ENCODE measurements at places on chromosomes 2 and 18.

DNA sequence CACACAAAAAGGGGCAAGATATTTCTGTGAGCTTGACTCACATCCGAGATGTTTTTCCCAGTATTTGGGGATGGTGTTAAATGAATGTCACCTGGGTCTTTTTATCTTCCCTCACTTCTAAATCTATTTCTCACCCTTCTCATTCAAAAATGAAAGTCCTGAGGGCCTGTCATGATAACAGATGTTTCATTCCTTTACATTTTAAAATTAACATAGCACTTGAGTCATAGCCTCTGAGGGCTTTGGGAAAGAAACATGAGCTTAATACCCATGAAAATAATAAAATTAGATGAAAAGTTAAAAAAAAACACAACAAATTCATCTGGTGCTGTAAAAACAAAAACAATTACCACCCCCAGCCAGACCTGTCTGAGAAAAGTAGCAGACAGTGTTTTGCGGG is 226.7 kb downstream of the HNMT start:
- DNase-seq = no peak

- DNase-seq = no peak
Measured at GRCh38 chr2:43045866-43046265, 180.5 kb downstream of the ZFP36L2 start.

GRCh38 chr2:235043762-235044500 is 92.1 kb downstream of the SH3BP4 start:
- no peak for DNase-seq

DNA sequence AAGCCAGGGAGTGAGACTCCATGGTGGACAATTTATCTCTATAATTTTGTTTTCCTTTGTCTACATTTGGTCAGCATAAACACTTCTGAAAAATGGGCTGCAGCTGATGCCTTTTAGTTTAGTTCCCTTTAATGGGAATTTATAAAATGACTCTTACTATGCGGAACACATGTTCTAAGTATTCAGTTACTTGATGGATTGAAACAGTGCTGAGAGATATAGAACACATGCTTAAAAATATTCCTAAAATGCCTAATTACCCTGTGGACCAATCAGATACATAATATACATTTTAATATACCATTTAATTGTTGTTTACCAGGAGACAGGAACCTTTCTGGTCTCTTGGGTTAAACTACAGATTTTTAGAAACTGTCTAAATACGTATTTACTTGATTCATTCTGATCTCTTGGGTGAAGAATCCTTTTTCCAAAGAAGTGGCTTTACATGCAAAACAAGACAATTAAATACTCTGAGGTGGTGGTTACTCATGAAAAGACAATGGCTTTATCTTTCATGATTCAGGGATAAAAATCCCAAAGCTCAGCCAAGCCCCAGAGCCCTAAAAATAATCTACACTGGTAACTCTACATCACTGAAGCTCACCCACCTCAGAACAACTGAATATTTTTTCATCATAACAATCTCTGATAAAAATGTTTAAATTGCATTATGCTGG is 128.1 kb upstream of the SERTAD2 start:
- DNase-seq = no peak

- DNase-seq = no peak
Measured at GRCh38 chr2:98720286-98720685, 10.6 kb downstream of the MGAT4A start.

DNA sequence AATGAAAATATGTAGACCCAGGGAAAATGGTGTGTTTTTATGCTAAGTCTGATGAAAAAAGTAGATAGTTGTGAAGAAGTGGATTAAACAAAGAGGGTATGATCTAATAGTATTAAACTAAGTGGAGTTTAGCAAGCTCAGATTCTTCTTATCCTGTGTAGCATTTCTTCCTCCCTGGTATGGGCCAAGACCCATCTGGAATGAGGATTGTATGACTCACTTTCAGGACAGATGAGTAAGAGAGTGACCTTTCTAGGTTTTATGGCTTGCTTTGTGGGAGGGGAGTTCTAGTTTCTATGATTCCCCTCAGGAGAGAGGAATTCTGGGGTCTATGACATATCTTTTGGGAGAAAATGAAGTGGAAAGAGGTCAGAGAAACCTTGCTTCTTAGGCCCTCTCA is 550.1 kb downstream of the SPAG16 start:
- no peak for DNase-seq

- DNase-seq = no peak
Measured at GRCh38 chr2:230423851-230424458, 8.0 kb downstream of the SP100 start.

DNA sequence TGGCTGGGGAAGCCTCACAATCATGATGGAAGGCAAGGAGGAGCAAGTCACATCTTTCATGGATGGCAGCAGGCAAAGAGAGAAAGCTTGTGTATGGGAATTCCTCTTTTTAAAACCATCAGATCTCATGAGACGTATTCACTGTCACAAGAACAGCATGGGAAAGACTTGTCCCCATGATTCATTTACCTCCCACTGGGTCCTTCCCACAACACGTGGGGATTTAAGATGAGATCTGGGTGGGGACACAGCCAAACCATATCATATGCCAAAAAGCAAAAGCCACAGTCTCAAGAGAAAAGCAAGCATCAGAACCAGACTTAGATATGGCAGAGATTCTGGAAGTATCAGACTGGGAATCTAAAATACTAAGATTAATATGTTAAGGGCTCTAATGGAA is 30.0 kb upstream of the SCRN3 start:
- DNase-seq = no peak

DNA sequence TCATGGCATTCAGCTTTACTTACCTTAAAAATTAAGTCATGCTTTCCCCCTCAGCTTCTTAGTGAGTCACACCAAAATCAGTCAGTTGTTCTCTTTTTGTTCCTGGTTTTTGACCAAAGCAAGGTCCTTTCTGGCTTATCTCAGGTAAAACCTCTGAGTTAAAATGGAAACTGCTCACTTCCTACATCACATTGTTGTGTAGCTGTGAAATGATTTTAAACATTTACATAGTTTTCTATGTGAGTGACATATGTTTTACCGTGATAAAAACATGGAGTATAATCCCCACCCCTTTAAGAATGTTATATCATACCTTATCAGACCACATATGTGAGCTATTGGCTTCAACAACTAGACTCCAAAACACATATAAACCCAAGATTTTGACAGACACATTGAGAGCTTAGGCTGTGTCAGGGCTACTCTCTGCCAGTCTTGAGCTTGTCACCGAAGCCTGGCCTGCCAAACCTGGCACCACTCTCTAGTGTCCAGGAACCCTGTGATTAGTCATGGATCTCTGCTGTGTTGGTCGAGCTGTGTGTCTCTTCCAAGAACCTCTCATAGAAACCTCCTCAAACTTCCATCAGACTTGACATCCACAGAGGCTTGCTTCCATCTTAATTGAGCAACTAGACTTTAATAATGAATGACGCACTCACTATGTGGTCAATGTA is 294.5 kb upstream of the FBXO11 start:
- DNase-seq = no peak

DNA sequence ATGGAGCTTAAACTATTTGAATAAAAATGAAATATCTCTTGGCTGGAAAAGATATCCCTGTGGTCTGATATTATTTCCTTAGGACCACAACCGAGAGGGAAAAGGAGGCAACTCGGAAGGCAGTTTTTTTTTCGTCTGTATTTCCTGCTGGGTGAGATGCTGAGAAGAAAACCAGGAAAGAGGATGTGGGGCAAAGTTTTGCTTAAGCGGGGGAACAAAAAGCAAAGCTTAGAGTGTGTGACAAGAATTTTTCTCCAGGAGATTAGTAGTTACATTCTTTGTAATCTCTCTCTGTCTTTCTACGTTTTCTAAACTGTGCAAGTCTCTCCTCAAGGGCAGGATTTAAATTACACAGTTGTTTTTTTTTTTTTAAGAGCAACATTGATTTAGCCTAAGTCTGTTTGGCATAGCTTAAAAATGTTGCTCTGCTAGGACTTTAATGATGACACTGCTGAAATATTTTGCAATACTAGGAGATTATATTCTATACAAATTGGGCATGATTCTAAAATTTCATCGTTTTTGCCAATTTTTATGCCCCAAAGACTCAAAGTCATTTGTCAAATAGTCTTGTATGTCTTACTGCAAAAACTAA is 258.5 kb downstream of the KCNS3 start:
- no peak for DNase-seq
